Uterus (tissue), 4 donors: ENCODE measurements at places on chromosomes 7 and 10.

- no peak for DNase-seq
Measured at GRCh38 chr10:119555178-119555784, 12.8 kb upstream of the RGS10 start.

DNA sequence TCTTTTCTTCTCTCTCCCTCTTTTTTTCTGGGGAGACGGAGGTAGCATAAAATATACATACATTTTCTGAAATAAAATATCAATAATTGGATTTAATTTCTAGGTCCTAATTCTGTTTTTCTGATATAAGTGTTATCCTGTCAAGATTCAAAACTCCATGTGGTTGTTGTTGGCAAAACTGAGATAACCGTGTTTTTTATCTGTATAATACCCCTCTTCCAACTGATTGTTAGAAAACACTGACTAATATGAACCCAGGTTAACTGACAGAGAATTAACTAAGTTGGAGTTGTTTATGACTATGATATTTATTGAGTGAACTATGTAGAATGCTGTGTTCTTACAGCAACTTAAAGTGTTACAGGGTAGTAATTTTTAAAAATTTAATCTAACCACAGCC, 236.5 kb upstream of the KAT6B start:
- no peak for DNase-seq

DNA sequence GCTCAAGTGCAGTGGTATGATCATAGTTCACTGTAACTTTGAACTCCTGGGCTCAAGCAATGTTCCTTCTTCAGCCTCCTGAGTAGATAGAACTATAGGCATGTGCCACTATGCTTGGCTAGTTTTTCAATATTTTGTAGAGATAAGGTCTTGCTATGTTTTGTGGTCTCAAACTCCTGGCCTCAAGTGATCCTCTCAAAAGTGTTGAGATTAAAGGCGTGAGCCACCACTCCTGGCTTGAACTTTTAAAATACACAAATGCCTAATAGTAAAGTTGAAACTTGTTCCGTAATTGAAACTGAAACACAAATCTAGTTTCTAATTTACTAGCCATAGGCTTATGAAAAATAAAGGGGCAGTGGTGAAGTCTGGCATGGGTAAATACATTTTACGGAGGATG, 65.7 kb downstream of the AP3M1 start:
- no peak for DNase-seq

GRCh38 chr10:88896994-88897853, 17.2 kb downstream of the STAMBPL1 start:
- DNase-seq = no peak

- peak; percentile 79 for DNase-seq
Measured at GRCh38 chr10:122148876-122149560, 122.1 kb upstream of the BTBD16 start.
